ENCODE measurements at places on chromosomes 13 and 19. TPM values are rescaled to one million over a fixed set of nuclear protein-coding genes. Genes with fewer than 3 reads are reported as not detected.

ZNF83 gene
- 28.0 TPM for total RNA-seq

NLRP4 gene
- total RNA-seq: not detected

ZNF865 gene
- 12.7 TPM for total RNA-seq

NLRP5 gene
- total RNA-seq: not detected

RNF17 gene
- total RNA-seq: not detected

FBXL12 gene
- total RNA-seq: 25.3 TPM

CEACAM19 gene
- total RNA-seq: 0.24 TPM

ZNF888 gene
- 4.4 TPM for total RNA-seq

ZNF579 gene
- 6.6 TPM for total RNA-seq

GRK1 gene
- not detected for total RNA-seq

ZNF324B gene
- total RNA-seq: 11.3 TPM

RDH8 gene
- not detected for total RNA-seq

PEX11G gene
- 0.95 TPM for total RNA-seq

COL4A2 gene
- not detected for total RNA-seq

NFIX gene
- total RNA-seq: 2.8 TPM

TNNI3 gene
- total RNA-seq: not detected

SPRYD7 gene
- 10.1 TPM for total RNA-seq

ZNF527 gene
- 5.6 TPM for total RNA-seq

KLK12 gene
- total RNA-seq: not detected

ZNF776 gene
- total RNA-seq: 17.2 TPM

ZNF534 gene
- total RNA-seq: not detected

APOC4 gene
- total RNA-seq: not detected

KCNC3 gene
- 0.73 TPM for total RNA-seq

OR7A5 gene
- not detected for total RNA-seq

SIAH3 gene
- total RNA-seq: 0.20 TPM

DENND1C gene
- total RNA-seq: 55.1 TPM

GAPDHS gene
- not detected for total RNA-seq

TEKTIP1 gene
- total RNA-seq: 1.0 TPM

DLEU7 gene
- total RNA-seq: not detected

KLK10 gene
- not detected for total RNA-seq

UBE2S gene
- 263 TPM for total RNA-seq

CYP2F1 gene
- total RNA-seq: not detected

CDC34 gene
- total RNA-seq: 57.8 TPM

ZNF17 gene
- total RNA-seq: 17.0 TPM

CNN1 gene
- total RNA-seq: not detected

C19orf81 gene
- total RNA-seq: not detected

MED16 gene
- 57.4 TPM for total RNA-seq

PRKCG gene
- not detected for total RNA-seq

SEMA6B gene
- 0.91 TPM for total RNA-seq

DCT gene
- not detected for total RNA-seq

TMEM221 gene
- total RNA-seq: not detected

ZNF536 gene
- not detected for total RNA-seq

SOX1 gene
- not detected for total RNA-seq

ZNF525 gene
- total RNA-seq: 17.8 TPM

EHD2 gene
- total RNA-seq: 0.07 TPM

SPTBN4 gene
- total RNA-seq: 0.49 TPM

Measured in CD8-positive, alpha-beta memory T cell (primary cell).